ENCODE measurements at places on chromosomes 5 and 9.
A peak's percentile ranks its signal among the peaks of the same experiment; 100 is the strongest.

DNA sequence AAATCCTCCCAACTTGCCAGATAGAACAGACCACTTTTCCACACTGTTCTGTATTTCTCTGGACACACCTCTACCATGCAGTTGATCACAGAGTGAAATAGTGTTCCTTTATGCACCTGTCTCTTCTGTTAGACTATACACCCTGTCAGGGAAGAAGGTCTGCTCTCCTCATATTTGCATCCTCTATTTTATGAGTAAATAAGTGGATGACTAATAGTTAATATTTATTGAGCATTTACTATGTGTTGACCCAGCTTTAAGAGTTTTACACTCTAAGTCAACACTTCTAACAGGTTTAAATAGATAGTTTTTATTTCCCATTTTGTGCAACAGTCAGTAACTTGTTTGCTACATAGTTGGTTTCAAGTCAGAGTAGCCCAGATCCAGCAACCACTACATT, 452.8 kb upstream of the MPDZ start:
- ATAC-seq, result no peak

GRCh38 chr5:153702265-153702664, 211.8 kb downstream of the GRIA1 start:
- ATAC-seq, result no peak

- ATAC-seq, result no peak
Measured at GRCh38 chr9:130995086-130996011, 13.6 kb upstream of the LAMC3 start.

DNA sequence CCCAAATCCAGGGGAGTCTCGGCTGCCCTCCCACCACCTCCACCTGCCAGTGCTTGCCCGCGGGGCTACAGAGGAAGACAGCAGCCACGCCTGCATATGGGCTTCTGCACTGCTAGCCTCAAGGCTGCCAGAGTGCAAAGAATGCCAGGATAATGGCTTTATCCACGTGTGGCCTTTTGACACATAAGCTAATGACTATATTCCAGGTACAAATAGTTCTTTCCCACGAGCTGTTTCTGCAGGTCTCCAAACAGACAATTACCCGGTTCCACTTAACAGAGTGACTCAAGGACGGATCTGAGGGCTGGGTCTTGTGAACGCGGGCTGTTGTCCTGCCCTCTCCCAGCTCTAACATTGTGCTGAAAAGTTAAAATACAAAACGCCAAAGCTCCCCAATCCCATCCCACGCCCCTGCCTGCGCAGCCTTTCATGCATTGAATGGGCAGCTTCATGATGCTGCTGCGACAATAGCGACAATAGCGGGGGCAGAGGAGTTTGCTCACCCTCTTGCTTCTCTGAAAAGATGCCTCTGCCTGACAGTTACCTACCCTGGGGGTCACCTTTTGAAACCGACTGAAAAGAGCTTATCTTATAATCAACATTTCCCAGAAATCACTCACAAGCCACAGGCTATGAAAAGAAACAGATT, 39.1 kb upstream of the MSH3 start:
- ATAC-seq, result no peak

DNA sequence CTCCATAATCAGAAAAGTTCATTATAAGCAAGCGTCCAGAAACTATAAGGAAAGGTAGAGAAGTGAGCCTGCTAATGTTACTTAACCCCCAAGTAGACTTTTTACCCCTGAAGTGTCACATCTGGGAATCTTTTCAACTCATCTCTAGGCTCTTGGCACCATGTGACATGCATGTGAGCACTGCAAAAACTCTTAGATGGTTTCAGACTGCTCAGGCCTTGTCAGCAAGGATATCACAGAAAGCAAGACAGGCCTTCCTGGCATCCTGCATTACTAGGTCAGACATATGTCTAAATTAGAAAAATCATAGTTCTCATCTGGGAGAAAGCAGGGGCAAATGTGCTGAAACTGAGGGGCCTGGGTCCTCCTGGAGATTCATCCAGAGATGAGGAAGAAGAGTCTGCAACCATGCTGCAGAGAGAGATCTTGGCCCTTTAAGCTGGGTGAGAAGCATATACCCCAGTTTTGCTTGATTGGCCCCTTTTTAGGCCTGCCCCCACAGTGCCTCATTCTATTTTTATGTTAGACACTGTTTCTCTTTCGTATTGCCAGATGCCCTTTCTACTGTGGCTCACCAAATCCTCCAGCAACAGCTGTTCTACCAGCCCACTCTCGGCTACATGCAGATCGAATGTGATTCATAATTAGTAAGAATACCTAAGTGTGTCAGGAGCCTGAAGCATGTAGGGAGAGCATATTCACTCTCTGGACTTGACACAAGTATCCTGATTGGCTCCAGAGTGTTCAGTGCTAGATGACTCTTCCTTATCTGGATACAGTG, 19.0 kb downstream of the TMEM8B start:
- no peak for ATAC-seq

GRCh38 chr9:106880081-106880480, 17.1 kb downstream of the ZNF462 start:
- no peak for ATAC-seq

GRCh38 chr9:133173056-133173455, 9.3 kb upstream of the GBGT1 start:
- ATAC-seq, result no peak

- ATAC-seq, result no peak
Measured at GRCh38 chr9:88052321-88052965, 78.1 kb upstream of the CDK20 start.

GRCh38 chr9:136528716-136529341, 17.0 kb downstream of the NOTCH1 start:
- ATAC-seq, result no peak

DNA sequence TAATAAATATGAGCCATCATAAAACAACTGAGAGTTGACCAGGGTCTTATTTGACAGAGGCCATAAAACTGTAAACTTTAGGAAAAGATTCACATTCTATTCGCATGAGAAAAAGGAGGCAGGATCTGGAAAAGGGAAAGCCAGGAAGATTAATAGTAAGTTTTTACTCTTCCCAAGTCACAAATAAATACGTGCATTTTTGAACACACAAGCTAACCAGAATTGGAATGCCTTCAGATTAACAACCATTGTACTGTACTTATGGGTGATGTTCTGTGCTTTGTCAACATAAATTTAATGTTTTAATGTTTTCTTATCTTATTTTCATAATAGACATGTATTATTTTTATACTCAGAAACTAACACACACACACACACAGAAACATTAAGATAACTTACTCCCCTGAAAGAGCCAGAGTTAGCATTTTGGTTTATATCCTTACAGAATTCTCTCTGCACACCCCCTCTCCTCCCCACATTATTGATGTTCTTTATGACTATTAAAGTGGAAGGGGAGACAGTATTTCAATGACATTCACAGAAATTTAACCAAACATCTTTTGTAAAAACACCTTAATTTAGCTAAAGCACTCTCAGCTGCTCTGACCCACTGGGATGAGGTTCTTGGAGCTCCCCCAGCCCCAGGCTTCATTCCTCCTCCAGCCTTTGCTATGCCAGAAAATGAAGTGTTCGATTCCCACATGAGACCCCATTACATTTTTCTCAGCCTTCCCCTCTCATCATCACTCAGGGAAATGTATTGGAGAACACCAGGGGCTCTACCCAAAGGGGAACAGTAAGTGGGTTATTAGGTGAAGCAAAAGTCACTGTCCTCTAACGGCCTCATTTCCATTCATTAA, 155.5 kb downstream of the ESM1 start:
- ATAC-seq, result no peak

GRCh38 chr5:2172471-2172870, 289.7 kb upstream of the IRX4 start:
- no peak for ATAC-seq

DNA sequence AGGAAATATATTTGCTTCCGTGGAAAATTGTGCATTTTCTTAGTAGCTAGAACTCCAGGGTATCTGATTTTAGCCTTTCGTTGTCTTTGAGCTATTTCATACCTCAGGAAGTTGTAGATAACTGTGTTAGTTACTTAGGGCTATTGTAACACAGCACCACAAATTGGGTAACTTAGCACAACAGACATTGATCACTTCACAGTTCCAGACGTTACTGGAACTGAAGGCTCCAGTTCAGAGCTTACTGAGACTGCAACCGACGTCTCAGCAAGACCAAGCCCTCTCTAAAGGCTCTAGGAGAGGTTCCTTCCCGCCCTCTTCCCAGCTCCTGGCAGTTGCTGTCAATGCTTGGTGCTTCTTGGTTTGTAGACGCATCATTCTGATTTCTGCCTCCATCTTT, 17.7 kb upstream of the ANKRD33B start:
- no peak for ATAC-seq

DNA sequence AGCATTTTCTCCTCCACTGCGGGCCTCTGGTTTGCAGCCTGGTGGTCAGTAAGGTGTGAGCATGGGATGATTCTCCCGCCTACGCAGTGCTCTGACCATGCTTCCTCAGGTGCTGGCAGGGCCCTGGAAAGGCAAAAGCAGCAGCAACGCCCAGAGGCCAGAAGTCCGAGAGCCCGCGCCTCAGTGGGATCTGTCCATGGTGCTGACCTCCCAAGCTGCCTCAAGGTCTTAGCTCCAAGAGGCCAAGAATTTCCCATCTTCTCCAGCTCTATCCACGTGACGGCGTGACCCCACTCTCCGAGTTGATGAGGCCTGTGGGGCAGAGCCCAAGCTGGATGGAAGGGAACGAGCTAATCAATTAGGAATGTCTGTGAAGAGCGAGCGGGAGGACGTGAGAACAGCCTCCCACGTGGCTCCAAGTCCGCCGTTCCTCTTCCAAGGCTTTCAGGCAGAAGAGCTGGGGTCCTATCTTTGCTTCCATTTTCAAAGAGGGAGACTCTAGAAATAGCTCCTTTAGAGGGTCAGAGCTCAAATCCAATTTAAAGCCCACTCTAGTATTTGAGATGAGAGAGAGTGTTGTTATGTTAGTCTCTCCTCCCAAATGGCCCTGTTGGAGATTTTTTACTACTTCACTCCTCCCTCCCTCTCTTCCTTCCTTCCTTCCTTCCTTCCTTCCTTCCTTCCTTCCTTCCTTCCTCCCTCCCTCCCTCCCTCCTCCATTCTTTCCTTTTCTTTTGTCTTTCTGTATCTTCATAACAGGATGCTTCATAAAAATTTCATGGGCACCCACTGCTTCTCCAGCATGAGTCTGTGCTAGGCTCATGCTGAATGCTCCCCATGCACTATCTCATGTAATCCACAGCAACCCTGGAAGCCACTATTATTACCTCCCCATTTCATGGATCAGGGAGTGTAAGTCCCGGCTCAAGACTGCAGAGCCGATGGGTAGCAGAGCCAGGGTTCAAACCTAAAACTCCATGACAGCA, 69.3 kb downstream of the OLFM1 start:
- ATAC-seq, result no peak

DNA sequence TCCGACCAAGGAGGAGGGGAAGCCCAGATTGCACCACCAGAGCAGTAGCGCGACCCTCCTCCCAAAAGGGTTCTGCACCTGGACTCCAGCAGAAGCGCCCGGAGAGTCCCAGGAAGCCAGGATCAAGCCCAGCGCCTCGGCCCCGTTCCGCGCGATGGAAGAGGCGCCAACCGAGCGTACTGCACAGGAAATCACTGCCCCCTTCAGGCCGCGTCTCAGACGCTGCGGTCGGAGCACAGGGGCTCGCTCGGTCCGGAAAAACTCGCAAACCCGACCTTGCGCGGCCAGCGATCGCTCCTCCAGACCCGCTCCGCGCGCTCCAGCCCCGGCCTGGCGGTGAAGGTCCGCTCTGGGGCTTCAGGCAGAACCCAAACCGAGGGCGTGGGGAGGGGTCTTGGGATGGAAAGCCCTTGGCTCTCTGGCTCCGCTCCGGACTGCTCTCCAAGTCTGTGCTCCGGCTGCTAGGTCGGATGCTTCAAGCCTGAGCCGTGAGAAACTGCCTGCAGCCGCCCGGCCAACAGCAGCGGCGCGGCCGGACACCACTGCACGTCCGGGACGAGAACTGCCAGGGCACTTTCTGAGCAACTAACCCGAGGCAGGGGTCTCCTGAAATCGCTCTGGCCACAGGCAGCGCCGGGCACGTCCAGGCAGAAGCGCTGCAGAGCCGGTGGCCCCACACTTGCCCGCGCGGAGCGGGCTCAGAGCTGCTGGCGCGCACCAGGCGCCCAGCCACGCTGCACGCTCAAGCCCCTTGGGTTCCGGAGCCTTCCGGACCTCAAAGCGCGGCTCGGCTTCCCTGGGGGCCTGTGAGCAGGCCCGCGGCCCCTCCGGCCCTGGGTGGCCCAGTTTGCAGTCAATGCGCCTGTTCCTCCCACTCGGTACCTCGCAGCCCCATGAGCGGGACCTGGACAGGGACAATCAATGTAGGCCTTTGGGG, 1.3 kb downstream of the GABBR2 start:
- ATAC-seq, result peak; percentile 92

- peak; percentile 92 for ATAC-seq
Measured at GRCh38 chr5:144369006-144369405, 198.3 kb downstream of the KCTD16 start.

DNA sequence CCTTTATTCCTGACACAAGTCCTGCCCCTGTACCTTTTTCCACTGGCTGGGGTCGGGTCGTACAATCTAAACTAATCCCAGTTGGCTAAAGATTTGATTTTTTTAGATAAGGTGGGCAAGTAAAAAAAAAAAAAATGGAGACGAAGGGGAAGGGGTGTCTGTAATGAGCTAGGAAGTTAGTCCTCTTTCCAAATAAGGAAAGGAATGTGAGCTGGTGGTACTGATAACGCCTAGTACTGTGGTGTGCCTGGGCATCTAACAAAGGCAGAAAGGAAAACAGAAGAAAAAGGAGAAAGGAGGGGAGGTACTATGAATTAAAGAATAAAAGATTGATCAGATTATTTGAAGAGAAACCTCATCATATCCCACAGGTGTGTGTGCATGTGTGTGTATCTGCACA, 21.3 kb downstream of the PRDM9 start:
- no peak for ATAC-seq

DNA sequence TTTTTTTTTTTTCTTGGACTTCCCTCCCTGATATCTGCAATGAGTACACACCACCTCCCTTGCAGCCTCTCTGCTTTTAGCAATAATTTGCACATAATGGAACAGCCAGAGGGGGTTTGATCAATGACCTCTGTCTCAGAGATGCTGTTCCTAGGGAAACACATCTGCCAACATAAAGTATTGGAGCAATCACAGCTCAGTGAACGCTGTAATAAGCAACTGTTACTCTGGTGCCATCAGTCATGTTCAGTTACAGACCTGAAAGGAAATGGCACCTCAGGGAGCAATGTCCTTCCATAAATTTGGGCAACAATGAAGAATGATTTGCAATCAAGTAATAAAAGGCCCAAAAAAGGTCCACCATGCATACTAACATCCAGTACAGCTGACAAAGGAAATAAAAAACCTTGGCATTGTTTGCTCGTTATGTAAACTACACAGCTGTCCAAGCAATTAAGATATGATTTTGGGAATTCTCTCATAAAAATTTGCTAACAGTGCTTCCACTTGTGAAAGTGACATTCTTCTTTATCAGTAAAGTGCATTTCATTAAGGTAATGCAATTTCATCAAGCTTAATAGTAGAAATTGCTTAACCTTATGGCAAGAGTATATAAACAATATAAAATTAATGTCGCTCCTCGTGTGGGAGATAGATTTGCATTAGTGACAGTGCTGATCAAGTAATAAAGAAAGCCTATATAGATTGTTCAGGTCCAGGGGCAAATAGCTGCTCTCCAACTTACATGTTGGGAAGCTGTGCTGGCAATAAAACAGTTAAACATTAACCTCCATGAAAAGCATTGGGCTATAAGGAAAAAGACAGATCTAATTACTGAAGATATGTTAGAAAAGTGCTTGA, 167.8 kb downstream of the RASEF start:
- peak; percentile 98 for ATAC-seq

- ATAC-seq, result no peak
Measured at GRCh38 chr5:43110606-43111170, 10.0 kb upstream of the ZNF131 start.

GRCh38 chr9:99231711-99232110, 9.6 kb downstream of the SEC61B start:
- peak; percentile 23 for ATAC-seq

GRCh38 chr5:167921796-167922195, 369.6 kb upstream of the WWC1 start:
- ATAC-seq, result no peak
